Germinal center (tissue), 1 donor: ENCODE measurements at places on chromosomes 1 and 21.

DNA sequence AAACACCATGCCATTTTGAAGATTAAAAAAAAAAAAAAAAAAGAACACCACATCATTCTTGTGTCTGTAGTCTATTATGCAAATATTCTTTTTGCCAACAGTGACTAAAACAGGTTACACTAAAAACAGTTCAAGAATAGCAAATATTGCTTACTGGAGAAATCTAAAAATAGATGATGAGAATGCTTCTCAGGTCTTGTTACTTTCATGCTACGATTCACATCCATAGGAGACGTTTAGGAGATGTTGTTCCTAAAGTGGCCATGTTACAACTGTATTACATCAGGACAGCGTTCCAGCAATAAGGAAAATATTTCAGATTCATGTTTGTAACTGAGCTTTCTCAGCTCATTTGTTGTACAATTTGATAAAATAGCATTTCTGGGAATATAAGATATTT, 32.3 kb downstream of the RAB3GAP2 start:
- DNase-seq = no peak

- no peak for DNase-seq
Measured at GRCh38 chr1:28537457-28538199, 15.3 kb upstream of the TRNAU1AP start.

DNA sequence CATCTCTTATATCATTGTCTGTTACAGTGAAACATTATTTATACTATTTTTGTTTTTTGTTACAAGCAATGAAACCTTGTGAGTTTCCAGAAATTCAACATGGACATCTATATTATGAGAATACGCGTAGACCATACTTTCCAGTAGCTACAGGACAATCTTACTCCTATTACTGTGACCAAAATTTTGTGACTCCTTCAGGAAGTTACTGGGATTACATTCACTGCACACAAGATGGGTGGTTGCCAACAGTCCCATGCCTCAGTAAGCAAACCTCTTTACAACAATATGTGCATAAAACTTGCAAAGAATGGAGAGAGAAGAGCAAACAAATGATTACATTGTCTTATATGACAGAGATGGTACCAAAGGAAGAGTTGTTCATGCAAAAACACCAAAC, 22.4 kb downstream of the CFHR4 start:
- no peak for DNase-seq

DNA sequence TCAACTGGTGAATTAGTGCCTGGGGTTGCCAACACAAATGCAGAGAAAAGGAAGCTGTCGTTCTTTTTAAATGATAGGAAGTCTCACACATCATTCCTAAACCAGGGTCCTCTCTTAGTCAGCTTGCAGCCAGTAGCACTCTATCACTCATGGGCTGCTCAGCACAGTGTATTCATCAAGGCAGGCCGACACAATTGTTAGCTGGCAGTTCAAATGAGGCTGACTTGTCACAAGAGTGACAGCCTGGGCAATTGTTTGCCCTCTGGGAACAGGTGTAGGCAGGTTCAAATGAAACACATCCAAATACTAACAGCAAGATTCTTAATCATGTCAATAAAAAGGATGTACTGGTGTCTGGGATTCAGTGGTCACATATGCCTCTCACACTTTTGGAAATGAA, 76.9 kb downstream of the ERICH3 start:
- DNase-seq = no peak

- DNase-seq = no peak
Measured at GRCh38 chr1:26340047-26340481, 13.9 kb downstream of the CRYBG2 start.

DNA sequence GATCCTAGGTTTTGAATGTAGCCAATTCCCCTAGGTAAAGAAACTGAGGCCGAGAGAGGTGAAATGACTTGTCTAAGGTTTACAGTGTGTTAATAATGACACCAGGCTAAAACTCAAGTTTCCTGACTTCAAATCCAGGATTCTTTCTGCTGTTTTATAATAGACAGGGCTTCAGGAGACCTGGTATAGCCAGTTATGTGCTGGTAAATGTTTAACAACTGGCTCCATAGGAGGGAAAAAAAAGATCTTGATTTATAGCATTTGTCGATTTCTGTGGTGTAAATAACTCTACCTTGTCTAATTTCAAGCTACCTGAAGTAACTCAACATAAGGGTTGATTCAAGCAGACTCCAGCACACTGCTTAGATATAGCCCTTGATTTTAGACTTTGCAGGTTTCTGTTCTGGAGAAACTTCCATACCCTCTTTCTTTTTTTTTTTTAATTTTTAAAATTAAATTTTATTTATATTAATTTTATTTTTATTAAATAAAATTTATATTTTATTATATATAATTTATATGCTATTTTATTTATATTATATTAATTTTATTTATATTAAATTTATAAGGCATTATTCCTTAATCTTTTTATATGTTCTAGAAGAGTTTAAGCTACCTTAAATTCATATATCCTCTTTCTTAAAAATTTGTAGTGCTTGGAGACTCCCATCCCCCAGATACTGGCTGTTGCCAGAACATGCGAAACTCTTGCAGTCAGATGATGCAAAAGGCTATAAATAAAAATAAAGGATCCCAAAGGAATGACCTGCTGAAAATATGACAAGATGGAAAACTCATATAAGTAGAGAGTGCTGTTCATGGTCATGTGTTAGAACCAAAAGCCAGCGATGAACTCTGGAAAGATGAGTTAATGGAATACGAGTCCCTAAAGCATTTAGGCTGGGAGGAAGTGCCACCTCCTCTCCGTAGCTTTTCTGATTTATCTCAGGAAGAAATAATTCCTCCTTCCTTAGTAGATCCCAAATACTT, 35.4 kb upstream of the SRSF10 start:
- DNase-seq = no peak
